Inflammatory macrophage treated with lipopolysaccharide for 4 hours (primary cell): ENCODE measurements at places on chromosomes 4 and X.

- no peak for DNase-seq
Measured at GRCh38 chr4:145230726-145231125, 50.3 kb upstream of the OTUD4 start.

DNA sequence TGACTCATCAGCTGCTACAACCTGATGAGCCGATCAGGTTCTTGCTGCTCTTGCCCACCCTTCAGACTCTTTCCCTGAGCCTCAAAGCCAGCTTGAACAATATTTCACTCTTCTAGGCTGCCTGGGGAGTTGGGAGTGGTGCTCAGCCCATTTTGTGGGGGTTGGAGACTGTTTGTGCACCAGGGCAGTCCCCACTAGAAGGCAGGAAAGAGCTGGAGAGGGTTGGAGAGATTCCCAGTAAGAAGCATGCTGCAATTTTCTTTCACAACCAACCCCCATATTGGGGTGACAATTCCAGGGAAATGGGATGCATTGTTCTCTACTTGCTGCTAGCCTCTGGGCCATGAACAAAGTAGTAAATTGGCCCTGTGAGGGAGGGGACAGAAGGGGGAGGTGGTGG is 44.1 kb downstream of the SLC16A2 start:
- DNase-seq, result no peak

DNA sequence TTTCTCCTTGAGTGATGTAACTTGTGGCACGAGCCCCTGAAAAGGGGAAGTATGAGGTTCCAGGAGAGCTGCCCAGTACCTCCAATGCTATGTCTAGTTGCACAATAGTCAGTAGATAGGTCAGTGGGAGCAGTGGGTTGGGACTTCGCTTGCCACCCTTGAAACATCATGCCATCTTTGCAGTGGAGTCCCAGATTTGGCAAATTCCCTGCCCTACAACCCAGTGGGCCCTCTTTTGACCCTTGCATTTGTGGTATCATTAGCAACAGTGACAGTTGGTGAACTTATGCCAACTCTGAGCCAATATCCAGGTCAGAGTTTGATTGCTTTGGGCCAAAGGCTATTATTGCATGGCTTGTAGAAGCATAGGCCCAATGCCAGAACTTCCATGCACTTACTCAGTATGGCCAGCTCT is 12.3 kb downstream of the FHL1 start:
- peak; percentile 49 for DNase-seq

DNA sequence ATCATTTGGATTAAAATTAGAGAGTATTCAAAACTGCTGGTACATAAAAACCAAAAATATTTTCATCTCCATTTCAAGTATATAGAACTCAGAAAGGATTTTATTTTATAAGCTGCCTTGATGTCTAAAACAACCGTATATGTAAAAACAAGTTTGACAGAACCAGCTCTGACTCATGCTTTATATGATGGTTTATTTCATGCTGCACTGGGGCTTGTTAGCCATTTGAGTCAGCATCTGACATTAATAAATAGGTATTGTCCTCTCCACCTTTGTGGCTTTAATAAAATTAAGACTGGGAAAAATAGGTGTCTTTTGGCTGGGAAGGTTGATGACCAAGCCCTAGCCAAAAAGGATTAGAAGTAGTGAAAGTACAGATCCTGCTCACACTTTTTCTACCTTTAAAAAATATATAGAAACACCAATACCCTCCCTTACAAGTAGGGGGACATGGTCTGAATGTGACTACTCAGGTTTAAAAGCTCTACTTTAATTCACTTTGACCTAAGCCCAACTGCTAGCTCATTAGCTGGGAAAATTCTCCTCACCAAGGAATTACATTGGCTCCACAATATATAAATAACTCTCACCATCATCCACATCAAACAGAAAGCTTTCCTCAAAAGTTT is 228.1 kb downstream of the ADAMTS3 start:
- DNase-seq, result no peak

DNA sequence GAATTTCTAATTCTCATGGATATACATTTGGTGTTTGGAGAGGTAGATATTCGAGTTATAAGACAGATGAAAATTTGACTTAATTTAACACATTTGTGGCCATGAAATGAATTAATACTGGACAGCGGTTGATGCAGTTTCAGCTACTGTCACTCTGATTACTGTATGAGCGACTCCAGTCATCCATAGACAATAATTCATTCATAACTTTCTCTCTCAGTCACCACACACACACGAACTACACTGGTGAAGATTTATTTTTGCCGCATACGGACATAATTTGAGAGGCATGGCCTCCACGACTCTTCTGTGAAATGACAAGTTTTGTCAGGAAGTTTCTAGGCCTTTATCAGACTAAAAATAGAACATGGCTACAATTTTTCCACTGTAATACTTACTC is 177.0 kb downstream of the TENM3 start:
- no peak for DNase-seq

- no peak for DNase-seq
Measured at GRCh38 chrX:153974726-153975286, 2.3 kb downstream of the TMEM187 start.

DNA sequence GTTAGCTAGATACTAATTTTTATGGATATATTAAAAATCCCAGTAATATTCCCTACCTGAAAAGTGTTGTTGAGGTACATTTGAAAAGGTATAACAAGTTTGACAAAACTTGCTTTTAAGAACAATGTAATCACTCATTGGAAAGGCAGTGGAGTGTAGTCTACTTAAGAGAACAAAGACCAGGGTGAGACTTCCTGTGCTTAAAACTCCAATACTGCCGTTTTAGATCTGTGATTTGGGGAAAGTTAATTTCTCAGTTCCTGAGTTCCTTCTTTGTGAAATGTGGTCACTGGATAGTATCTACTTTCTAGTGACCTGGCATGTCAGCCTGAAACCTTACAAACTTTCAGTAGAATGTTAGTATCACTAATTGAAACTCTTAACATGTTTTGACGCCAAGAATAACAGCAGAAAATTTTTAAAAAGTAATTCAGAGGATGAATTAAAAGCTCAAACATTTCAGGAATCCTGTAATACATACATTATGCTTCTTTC is 56.8 kb downstream of the PCDH7 start:
- no peak for DNase-seq

- peak; percentile 76 for DNase-seq
Measured at GRCh38 chrX:19709812-19710518, 177.4 kb downstream of the SH3KBP1 start.

DNA sequence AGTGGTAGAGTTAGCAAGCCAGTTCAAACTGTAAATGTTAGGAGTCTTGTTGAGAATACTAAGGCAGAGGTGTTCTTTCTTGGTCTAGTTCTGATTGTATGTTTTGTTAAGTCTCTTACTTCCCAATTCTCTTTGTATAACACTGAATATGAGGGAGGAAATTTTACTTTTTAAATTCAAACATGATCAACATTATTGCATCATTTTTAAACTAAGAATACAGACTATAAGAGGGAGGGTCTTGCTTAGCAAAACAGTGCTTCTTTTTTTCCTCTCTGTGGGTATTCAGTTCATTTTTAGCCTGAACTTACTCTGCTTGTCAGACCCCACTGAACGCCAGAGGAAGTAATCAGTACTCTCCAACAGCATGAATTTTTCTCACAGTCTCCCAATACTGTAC is 198.0 kb downstream of the GABRG1 start:
- DNase-seq, result no peak

DNA sequence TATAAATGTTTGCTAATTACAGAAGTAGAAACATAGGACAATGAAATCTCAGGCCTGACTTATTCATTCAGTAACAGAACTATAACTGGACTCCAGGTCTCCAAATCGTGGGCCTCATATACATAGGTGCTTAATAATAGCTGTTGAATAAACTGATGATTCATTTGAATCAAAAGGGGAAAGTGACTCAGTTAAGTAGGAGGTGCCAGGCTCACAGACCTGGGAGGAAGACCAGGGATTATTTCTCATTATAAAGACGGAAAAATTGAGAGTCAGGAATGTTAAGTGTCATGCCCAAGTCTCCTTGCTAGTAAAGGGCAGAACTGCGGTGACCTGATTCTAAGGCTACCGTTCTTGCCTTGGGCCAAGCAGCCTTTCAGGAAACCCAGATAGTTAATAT is 131.5 kb downstream of the HS3ST1 start:
- no peak for DNase-seq

- no peak for DNase-seq
Measured at GRCh38 chr4:31968842-31969241, 1248.7 kb downstream of the PCDH7 start.

- no peak for DNase-seq
Measured at GRCh38 chr4:69843932-69844331, 16.0 kb downstream of the SULT1E1 start.

DNA sequence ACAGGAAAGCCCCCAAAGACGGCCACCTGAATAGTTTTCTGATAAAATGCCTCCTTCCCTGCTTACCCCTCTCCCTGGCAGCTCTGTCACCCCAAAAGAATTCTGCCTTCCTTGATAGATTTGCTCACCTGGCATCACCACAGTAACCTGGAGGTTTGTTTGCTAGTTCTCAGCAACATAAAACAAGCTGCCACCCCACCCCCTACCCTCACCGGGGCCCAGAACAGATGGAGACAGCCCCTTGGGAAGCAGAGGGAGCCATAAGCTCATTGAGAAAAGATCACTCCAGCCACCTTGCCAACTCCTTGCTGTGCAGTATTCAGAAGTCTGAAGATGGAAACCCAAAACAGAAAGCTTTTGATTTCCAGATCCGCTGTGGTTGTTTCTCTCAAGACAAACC is 108.6 kb downstream of the DHX15 start:
- no peak for DNase-seq

- DNase-seq, result no peak
Measured at GRCh38 chr4:153022241-153022715, 86.2 kb downstream of the FHDC1 start.

GRCh38 chrX:20965270-20966044 is 408.8 kb upstream of the CNKSR2 start:
- no peak for DNase-seq

- no peak for DNase-seq
Measured at GRCh38 chrX:10944136-10944885, 166.8 kb upstream of the HCCS start.

DNA sequence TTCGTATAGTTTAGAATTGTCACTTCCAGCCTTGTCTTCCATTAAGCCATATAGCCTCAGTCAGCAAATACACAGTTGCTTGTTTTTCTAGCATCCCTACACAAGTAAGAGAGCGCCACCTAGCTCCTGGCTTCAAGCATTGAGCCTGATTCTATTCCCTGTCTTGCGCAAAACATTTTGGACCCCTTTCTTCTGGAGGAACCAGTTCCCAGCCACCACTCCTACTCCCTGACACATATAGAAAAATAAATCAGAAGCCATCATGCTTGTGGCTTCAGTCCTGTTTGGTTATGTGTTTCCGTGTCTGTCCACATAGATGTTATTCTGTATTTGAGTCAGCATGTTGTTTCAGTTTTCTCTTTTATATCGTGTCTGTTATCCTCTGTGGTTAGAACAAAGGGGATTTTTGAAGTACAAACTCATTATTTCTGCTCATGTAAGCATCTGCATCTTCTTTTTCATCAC is 59.9 kb downstream of the GK start:
- peak; percentile 24 for DNase-seq

- no peak for DNase-seq
Measured at GRCh38 chr4:149923736-149924135, 108.1 kb upstream of the IQCM start.

DNA sequence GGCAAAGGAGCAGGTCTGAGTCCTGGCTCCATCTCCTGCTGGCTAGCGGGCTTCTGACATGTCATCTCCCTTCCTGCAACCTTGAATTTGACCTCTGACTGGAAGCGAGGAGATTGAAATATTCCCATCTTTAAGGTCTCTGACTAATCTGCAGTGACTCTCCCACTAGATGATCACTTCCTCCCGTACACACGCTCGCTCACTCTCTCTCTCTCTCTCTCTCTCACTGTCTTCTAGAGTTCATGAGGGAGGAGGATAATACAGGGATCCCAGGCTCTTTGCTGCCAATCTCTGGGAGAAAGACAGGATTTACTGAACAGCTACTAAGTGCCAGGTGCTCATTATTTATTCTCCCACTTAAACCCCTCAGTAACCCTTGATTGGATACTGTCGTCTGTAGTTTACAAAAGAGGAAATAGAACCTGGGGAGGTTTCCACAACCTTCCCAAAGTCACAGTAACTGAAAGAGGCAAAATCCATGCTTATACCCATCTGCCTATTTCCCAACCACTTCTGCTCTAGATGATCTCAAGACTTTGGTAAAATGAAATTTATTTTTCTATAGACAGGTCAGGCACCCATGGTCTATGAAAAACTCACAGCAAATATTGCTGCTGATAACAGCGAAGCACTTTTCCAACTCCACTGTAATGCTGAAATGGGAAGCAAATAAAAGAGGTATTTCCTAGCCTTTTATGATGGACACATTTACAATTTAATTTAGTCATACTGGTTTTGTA is 193.5 kb upstream of the C1QTNF7 start:
- peak; percentile 76 for DNase-seq

DNA sequence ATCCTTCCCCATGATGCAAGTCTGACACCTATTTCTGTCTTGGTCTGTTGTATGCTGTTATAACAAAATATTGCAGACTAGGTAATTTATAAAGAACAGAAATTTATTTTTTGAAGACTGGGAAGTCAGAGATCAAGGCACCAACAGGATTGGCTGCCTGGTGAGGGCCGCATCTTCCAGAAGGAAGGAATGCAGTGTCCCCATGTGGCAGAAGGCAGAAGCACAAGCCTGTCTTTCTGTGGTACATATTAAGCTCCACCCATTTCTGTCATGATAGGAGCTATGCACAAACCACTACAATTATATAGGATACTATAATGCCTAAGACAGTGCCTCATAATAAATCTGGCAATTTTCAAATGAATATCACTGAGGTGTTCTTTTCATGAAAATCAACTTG is 502.3 kb upstream of the DIAPH2 start:
- peak; percentile 0 for DNase-seq

DNA sequence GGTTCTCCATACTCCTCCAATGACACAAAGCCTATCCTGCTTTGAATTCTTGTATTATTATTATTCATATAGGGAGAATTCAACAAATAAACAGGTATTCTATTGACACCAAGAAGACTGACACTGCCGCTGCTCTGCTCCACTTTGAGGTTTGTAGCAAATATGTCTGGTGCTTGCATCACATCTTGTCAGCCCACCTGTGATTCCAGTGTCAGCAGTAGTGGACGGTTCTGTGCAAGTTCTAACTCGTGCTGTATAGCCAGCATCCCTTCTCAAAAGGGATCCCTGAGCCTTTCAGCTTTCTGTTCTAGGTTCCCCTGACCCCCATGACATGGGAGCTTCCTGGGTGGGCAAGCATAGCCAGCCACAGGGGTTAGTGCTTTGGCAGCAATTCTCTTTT is 296.0 kb upstream of the FTHL17 start:
- DNase-seq, result no peak

DNA sequence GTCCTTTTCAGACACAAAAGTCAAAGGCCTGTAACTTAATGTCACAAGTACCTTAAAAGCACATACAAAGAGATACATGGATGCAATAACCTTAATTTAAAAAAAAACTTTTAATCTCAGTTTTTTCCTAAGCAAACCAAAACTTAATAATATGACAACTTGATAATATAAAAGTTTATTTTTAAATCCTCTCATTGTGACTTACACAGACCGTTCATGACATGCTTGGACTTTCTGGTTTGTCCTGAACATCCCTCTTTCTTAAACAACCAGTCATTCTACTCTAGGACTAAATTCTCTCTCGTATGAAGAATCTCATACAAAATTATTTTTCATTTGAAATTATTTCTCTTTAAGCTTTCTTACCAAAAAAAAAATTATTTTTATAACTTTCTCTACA is 43.1 kb upstream of the CYP2U1 start:
- DNase-seq, result no peak

GRCh38 chr4:36652857-36653256 is 371.4 kb downstream of the DTHD1 start:
- DNase-seq, result no peak

GRCh38 chr4:122847931-122848330 is 21.3 kb downstream of the FGF2 start:
- DNase-seq, result no peak
